ENCODE measurements at places on chromosomes 6 and 20.

DNA sequence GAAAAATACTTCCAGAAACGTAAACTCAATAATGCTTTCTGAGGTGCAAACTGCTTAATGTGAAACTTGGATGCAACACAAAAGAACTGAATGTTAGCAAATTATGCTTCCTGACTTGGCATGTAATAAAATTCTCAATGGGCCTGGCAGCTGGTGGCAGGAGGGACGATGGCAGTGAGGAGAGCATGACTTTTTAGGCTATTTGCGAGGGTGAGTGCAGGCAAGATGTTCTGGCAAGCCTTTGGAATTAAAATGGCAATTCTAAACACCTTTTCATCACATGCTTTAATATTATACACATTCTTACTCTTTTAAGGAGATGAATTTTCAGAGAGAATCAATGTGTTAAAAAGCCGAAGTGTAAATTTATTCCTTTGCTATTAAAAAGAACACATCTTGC lies 224.8 kb upstream of the CDH4 start:
- no peak for DNase-seq

GRCh38 chr20:46142124-46142523 lies 24.0 kb downstream of the CD40 start:
- DNase-seq: no peak

DNA sequence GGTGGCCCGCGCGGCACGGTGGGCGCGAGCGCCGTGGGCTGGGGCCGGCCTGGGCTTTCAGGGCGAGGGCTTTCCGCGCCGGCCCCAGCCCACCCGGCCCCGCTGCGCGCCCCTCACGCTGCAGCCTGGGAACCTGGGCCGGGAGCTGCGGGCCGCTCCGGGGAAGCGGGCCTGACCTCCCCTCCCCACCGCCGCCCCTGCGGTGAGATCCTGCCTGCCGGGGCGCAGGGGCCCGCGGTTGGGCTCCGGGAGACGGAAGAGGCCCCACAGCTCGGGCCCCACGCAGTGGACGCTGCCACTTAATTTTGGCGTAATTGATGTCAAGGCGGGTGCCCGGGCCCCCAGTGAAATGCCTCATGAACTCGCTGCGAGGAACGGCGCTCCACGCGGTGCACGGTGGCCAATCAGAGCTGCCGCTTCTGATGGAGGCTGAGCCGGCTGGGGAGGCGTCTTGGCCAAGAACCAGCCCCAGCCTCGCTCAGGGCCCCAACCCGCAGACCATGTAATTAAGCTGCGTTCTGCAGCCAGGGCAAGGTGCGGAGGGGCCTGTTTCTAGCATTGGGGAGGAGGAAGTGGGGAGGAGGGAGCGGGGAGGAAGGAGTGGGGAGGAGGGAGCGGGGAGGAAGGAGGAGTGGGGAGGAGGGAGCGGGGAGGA lies 96.1 kb upstream of the BHLHE23 start:
- no peak for DNase-seq

GRCh38 chr6:129022011-129022553 lies 139.1 kb downstream of the LAMA2 start:
- no peak for DNase-seq

- no peak for DNase-seq
Observed at GRCh38 chr20:54362283-54362682, 113.1 kb upstream of the DOK5 start.

- no peak for DNase-seq
Observed at GRCh38 chr6:53827531-53827930, 32.7 kb downstream of the LRRC1 start.

DNA sequence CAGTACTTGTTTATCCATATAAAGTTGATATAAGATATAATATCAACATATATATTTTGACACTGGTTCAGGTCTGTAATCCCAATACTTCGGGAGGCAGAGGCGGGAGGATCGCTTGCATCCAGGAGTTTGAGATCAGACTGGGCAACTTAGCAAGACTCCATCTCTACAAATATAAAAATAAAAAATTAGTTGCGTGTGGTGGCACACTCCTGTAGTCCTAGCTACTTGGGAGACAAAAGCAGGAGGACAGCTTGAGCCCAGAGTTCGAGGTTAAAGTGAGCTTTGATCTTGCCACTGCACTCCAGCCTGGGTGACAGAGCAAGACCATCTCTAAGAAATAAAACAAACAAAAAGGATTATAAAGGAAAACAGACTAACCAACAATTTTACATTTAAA lies 8.9 kb upstream of the KATNA1 start:
- no peak for DNase-seq

- no peak for DNase-seq
Observed at GRCh38 chr6:134875367-134875766, 74.5 kb downstream of the ALDH8A1 start.

GRCh38 chr6:72739368-72739779 lies 117.5 kb downstream of the KCNQ5 start:
- DNase-seq: no peak

DNA sequence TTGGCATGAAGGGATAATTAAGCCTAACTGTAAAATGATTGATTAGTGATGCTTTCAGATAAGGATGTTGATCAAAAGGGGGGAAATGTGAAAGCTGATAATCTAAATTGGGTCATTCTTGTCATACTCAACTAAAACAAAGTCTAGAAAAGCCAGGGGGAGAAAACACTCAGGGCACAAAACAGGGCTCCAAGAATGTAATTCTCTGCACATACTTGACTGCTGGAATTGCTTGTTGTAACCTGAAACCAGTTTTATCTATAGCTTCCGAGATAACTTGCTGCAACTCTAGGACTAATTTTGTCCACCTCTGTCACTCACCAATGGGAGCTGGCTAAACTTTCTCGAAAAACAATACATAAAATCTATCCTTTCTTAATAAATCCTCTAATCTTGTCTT lies 310.3 kb downstream of the CLVS2 start:
- no peak for DNase-seq

DNA sequence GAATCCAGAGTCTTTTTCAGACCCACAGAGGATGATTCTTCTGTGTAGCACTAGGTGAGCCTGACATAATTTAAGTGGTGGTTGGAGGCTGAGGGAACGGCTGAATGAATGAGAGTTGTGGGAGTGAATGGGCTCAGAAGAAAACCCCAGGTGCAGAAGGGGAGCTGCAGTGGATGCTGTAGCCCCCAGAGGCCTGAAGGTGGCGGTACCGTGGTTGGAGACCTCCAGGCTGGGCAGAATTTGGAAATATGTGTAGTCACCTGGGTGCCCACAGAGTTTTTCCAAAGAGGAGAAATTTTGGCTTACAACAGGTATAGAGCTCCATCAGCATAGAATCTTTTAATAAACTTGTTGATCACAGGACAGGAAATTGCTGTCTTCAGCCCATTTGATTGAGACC lies 6.5 kb upstream of the RAET1G start:
- DNase-seq: no peak

DNA sequence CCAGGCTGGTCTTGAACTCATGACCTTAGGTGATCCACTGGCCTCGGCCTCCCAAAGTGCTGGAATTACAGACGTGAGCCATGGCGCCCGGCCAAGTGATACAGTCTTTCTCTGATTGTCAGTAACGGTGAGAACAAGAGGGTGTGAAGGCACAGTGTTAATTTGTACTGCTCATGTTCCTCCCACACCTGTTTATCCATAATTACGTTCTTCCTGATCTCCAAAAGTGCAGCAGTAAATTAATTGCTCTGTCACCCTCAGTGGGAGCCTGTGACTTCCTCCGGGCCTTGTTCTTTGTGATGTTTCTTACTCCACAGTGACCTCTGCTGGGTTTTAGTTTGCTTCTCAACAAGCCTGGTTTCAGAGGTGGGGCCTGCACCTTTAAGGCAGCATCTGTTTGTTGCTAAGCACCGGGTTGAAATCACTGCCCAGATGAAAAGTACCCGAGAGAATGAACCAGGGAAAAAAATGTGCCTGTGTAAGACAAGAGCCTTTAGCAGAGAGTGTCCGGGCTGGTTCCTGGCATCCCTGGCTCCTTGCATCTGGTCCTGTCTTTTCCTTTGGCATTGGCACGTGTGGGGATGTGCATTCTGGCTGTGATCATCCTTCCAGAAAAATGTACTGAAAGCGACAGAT lies 89.1 kb upstream of the CLDN20 start:
- no peak for DNase-seq

GRCh38 chr6:113439866-113440265 lies 417.3 kb upstream of the MARCKS start:
- DNase-seq: no peak

DNA sequence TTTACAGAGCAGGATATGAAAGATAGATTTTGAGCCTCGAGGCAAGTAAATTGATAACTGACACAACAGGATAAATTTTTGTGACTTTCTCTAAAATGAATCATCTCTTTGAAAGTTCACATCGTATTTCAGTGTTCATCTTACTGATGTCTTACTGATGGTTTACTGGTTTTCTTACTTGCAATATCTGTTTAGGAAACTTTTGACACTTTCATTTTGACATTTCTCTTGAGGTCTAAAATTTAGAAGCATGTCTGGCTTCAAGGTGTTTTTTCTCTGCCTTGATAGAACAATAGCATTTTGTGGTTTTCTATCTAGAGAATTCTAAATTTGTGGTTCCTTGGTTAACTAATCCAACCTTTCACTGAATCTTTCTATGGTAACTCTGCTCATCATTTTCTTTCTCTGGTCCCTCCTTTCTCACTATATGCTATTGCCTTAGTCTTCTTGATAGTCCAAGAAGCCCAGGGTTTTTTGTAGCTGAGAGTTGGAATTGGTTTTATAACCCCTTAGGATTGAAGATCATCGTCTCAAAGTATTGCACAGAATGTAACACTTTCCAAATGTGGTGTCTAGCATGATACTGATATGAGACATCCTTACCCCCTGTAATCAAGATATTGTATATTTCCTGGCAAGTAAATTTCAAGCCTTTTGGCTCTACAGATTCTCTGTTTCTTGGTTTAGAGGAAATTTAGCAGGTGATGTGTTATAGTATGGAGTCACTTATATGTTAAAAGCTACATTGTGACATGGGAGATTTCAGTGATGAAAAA lies 98.7 kb downstream of the RNF144B start:
- DNase-seq: no peak

DNA sequence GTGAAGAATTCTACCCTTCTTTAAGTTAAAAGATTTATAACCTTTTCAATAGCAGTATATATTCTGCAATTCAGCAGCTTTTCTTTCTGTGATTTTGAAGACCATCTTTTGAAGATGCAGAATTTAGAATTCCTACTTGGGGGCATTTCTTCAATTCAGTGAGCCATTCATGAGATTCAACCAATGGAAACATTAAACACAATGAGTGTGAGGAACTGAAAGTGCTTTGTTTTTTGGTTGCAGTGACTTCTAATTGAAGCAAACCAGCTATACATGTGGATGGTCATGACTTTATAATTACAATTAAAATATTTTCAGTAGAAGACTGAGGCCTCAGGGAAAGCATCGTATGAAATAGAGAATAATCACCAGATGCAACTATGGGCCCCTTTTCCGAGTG lies 108.3 kb downstream of the CARMIL1 start:
- DNase-seq: no peak

DNA sequence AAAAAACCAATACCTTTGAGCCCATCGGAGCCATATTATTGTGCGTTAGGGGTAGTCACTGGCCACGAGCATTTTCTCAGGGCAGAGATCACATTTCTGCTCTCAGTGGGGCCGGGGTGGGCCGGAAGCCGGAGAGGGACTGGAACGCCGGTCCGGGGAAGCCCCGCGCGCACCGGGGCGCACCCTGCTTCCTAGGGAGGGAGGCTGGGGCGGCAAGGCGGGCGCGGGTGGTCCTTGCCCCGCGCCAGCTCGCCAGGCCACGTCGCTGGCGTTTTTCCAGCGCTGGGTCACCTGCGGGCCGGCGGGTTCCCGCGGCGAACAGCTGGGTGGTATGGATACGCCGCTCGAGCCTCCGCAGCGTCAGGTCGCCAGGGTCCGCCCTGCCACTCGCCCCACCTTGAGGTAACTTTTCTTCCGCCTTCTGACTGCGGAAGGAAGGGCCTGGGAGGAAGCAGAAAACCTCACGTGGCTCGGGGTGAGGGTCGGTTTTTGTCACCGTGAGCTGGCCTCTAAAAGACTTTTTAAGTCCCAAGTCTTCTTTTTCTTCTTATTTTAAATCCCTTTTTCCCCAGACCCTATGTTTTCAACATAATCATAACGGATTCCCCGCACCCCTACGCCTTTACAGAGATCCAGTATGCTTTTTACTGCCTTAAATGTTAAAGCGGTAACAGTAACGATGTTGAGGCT lies 2.7 kb upstream of the EEF1A1 start:
- DNase-seq: no peak

Data from keratinocyte (primary cell).